ENCODE measurements at places on chromosomes 2 and 18.

- DNase-seq, result no peak
Measured at GRCh38 chr2:169258045-169258601, 104.2 kb downstream of the LRP2 start.

GRCh38 chr2:189762229-189762550 is 402 bp downstream of the OSGEPL1 start:
- no peak for DNase-seq

DNA sequence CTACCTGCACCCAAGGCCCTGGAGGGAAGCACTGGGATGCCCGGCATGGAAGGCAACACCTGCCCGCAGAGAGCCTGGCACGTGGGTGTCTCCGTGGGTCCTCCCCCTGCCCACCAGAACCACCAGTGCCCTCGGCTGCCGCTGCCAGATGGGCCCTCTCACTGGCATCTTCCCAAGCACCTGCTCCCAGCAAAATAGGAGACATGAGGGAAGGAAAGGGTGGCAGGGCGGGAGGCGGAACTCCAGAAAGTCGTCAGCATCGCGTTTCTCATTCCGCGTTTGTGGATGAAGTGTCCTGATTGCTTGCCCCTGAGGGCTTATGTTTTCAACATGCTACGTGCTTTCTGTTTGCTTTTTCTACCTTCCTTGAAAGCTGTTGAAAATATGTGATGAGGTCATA is 8.8 kb upstream of the SNTG2 start:
- DNase-seq, result no peak

DNA sequence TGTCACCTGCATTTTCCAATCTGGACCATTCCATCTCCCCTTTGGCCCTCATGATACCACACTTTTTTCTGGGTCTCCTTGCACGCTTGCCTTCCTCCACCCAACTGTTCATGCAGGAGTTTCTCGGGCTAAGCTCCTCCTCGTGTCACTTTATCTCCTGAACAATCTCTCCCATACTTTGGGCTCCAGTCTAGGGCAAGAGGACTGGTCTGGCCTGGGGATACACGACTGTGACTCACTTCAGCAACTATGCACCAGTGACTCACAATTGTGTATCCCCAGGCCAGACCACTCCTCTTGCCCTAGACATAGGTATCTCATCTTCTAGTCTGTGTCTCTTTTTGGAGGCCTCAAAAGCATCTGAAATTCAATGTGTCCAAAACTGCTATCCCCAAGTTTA is 149.4 kb upstream of the PTPRM start:
- DNase-seq, result no peak

GRCh38 chr2:37464067-37464466 is 119.6 kb downstream of the QPCT start:
- no peak for DNase-seq

- DNase-seq, result no peak
Measured at GRCh38 chr2:134988994-134989605, 58.1 kb downstream of the MAP3K19 start.

DNA sequence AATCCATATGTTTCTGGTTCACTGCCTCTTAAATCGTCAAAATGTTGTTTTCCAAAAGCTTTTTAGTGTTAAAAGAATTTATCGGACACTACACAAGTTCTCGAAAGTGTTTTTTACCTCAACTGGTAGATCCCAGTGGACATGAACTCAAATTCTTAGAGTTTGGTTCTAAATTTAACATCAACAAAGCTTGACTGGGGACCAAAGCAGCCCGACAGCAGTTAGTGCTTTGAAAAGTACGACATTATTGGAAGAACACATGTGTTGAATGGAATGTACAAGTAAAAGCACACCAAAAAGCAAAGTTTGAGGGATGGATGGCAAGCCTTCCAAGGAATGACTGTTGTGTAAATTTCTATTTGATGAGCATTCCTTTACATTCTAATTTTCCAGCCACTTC is 803.9 kb upstream of the POU3F3 start:
- no peak for DNase-seq

DNA sequence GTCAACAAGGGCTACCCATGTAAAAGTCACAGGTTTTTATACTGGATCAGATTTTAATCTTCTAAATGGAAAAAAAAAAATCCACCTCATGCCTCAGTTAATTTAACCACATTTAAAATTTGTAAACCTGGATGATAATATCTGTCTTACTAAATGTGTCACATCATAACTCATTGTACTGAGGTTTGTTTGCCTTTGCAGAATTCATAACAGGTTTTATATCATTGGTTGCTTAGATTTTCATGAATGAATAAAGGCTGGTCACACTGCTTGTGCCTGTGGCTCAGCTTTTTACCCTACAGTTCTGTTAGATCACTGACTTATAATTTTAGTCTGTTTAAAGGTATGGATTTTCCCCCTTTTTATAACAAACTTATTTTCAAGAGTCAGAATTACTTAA is 48.9 kb downstream of the PSMD14 start:
- no peak for DNase-seq

DNA sequence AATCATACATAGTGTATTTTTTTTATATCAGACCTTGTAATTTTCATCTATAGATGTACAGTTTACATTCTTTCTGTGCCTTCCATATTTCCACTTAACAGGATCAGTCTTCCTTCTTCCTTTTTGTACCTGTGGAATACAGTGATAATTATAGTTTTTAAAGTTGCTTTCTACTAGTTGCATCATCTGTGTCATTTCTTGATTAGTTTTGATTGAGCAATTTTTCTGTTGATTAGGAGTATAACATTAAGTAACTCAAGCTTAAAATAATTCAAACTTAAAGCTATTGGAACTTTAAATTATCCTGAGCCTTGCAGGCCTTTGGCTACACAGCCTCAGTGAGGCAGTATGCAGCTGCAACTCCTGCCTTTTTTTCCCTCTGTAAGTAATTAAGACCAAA is 57.4 kb downstream of the NEURL3 start:
- no peak for DNase-seq

- DNase-seq, result no peak
Measured at GRCh38 chr2:43840965-43841364, 2.2 kb downstream of the ABCG8 start.

- no peak for DNase-seq
Measured at GRCh38 chr18:394262-394986, 106.1 kb downstream of the COLEC12 start.

DNA sequence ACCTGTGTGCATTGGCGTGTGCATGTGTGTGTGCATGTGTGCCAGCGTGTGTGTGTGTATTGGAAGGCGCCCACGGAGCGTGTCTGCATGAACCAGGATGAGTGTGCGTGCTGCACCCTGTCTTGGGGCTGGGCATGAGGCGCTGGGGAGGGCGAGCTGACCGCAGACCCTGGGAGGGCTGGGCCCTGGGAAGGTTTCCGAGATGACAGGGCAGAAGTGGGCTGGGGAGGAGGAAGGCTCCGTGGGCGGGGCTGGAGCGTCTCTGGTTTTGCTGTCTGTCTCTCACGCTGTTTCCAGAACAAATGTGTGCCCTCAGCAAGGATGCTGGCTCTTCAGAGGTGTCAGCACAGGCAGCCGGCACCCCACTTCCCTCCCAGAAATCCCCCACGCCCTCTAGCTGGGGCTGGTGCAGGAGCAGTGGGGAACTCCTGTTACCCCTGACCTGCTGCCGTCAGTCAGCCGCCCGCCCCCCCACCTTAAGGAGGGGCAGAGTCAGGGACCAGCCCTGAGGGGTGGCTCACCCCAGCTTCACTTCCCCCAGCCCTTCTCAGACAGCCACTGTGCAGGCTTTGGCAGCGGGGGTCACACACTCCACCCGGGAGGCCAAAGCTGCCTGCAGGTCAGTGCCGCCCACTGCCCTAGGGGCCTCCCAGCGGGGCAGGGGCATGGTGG is at the start of gene GPR35:
TSS of gene GPR35 (plus strand) at position 531 of the 672 bp plus-strand sequence. CDS start 4,473 bp downstream, outside the sequence.
- peak; percentile 76 for DNase-seq

DNA sequence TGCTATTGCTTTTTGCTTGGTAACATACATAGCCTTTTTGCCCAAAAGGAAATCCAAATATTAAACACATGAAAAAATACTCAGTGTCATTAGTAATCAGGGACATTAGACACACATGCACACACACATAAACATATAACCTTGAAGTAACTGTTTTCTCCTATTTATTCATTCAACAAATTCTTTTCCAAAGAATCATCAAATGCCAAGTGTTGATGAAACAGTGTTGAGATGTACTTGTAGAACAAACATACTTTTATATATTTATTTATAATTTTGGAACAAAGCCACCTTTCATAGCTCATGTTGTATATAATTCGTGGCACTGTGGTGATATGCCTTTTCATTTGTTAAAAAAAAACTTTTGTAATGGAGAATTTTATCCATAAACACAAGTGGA is 81.0 kb downstream of the APLF start:
- no peak for DNase-seq

DNA sequence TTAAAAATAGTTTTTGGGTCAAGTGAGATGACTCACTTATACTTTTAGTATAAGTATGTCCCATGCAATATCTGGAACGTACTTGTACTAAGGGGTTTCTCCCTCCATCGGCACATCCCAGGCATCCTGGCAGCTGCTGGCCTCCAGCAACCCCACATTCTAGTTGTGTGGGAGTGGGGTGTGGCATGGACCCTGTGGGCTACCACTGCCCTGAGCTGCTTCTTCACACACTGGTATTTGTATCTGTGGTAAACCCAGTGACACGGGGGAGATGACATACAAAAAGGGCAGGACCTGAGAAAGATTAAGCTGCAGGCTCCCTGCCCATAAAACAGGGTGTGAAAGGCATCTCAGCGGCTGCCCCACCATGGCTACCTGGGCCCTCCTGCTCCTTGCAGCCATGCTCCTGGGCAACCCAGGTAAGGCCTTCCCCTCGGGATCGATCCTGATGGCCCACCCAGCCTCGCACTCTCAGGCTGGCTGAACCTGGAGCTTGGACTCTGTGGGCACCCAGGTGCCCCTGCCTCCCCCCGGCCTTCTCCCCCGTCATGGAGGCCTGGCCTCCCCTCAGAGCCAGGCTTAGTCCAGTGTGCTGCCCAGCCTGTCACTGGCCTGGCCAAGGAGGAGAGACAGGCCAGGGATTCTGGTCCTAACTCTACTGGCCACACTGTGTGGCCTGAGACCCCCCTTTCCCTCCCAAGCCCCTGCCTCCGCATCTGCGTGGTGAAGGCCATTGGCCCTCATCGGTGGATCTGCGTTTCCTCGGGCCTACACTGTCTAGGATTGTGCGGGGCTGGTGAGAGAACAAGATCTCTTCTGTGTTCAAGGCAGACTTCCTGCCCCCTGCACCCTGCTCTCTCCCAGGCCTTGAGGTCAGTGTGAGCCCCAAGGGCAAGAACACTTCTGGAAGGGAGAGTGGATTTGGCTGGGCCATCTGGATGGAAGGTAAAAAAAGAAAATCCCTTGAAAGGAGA is at the start of gene GNLY:
TSS of gene GNLY (plus strand) at position 307 of the 974 bp plus-strand sequence. CDS start at position 368, 61 bp downstream.
- DNase-seq, result no peak

DNA sequence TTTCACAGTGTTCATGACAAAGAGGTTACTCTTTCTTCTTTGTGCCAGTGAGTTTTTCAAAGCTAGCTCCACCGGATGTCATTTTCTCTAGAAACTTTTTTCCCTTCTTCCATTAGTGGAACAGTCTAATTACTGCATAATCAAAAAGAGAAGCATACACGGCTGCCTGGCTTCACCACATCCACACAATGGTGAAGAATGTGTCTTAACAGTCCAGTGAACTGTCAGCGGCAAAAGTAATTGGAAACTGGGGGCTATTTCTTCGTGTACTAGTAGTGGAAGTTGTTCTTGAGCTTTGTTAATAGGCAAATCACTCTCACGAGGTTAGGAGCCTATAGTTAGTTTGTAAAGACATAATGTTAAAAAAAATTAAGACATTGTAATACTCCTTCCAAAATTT is 32.9 kb upstream of the PIK3C3 start:
- no peak for DNase-seq

GRCh38 chr2:157258520-157259326 is 1.2 kb downstream of the GALNT5 start:
- DNase-seq, result no peak

DNA sequence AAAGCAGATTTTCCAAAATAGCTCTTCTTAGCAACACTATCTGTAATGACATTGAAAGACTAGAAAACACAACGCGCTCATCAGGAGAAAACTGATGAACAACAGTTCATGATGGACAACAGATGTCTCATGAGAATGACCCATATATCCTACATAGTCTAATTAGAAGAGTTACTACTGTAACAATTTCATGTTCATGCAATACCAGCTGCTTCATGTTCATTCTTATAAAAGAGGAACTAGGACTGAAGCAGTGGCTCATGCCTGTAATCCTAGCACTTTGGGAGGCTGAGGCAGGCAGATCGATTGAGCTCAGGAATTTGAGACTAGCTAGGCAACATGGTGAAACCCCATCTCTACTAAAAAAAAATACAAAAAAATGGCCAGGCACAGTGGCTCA is 22.7 kb downstream of the TRAPPC8 start:
- no peak for DNase-seq

DNA sequence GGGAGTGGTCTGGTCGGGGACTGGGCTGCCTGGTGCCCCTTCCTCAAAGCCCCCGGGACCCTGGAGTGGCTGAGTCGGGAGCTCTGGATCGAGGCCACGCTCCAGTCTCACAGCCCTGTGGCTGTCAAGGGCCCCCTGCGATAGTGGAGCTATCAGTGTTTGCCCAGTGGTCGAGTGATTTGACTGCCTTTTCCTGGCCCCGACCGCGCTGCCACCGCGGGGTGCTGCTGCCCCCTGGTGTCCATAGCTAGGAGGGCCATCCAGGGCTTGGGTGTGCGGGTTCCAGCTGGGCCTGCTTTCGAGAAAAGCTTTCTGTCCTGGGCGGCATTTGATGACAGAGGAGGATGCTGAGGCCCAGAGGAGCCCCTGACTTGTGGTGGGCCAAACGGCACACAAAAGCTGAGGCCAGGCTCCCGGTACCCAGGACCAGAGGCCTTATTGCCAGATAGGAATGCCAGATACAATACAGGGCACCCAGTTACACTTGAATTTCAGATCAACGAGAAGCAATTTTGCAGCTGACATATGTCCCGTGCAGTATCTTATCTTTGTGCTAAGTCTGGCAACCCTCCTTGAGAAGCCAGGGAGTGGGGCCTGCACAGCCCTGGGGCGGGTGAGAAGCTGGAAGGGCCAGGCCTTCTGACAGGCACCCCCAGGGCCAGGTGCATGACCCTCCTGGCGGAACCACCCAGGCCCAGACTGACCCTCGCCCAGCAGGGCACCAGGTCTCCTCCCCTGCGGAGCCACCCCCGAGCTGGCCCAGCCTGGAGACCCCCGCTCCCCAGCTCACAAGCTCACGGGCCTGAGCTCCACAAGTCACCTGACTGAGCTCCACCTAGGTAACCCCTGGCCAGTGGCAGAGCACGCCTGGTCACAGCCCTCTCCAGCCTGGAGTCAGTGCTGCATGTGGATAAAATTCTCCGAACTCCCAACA is 13.0 kb downstream of the ODC1 start:
- peak; percentile 53 for DNase-seq

- DNase-seq, result no peak
Measured at GRCh38 chr2:165274698-165275097, 35.5 kb downstream of the SCN2A start.

DNA sequence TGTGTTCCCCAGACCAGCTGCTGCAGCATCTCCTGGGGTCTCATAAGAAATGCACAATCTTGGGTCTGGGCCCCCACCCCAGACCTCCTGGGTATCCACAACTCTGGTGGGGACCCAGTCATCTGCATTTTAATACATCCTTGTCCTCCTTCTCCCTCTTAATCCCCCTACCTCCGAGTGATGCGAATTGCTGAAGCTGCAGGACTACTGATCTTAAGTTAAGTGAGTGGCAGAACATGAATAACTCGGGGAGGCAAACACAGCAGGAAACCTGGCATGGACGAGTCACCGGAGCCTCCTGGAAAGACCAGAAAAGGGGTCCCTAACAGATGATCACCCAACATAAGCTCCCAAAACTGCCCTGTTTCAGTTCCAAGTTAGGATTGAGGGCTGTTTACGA is 283.2 kb upstream of the MGAT5 start:
- DNase-seq, result no peak

GRCh38 chr2:155310589-155310988 is 612.1 kb downstream of the KCNJ3 start:
- DNase-seq, result no peak

- peak; percentile 47 for DNase-seq
Measured at GRCh38 chr18:57077786-57078552, 68.9 kb upstream of the BOD1L2 start.
